ENCODE measurements at places on chromosomes 12 and 14.

GRCh38 chr14:31419967-31420318, 407 bp downstream of the HEATR5A start:
- no peak for DNase-seq

GRCh38 chr12:54471793-54472192, 1.6 kb downstream of the GTSF1 start:
- DNase-seq = no peak

DNA sequence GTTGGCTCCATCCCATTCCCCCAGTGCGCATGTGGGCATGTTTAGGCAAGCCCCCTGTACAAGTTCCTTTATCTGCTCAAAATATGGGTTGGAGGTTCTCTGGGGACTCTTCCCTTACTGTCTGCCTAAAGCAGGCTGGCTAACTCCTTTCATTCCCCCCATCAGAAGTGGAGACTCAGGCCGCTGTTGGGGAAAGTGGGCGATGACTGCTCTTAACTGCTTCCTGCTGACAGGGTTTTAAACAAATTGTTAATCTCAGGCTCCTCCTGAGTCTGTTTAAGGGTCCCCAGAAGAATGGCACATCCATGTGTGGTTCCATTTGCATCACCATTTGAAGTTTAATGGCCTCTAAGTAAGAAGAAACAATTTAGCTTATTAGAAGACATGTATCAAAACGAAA, 15.4 kb upstream of the FAR2 start:
- DNase-seq = no peak

GRCh38 chr12:78651755-78652154, 212.8 kb upstream of the SYT1 start:
- no peak for DNase-seq

Measured in right kidney (tissue), 9 donors.